Stimulated activated CD4-positive, alpha-beta T cell treated with anti-CD3 and anti-CD28 coated beads, Interleukin-4, amount 100 ng/mL, for 4 hours (primary cell): ENCODE measurements at places on chromosomes 2 and 18.
A peak's percentile ranks its signal among the peaks of the same experiment; 100 is the strongest.

- no peak for DNase-seq
Observed at GRCh38 chr2:163877316-163877715, 141.5 kb upstream of the FIGN start.

- DNase-seq, result no peak
Observed at GRCh38 chr2:149767516-149767974, 180.0 kb upstream of the MMADHC start.

DNA sequence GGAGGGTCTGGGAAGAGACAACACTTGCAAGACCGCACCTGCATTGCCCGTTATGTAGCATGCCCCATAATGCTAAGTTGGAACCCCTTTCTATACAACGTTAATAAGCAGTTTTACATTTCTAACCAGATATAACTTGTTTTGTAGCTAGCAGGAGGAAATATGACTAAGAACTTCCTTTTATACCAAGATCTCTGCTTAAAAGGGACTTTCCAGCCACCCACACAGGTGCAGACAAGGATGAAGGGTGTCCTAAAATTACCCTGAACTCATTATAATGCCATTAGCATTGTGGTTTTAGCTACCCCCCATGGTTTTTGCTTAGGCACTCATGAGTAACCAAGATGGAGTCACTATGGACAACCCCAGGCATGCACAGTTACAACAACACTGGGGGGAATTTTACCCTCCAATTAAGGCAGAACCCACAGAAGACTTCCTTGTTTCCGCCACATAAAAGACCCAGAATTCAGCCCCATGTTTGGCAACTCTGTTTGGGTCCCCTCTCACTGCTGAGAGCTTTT is 362.8 kb downstream of the CBLN2 start:
- no peak for DNase-seq

GRCh38 chr2:190582736-190583506 is 48.4 kb upstream of the NEMP2 start:
- DNase-seq, result no peak

GRCh38 chr2:240701736-240702639 is 10.3 kb downstream of the AQP12A start:
- DNase-seq, result no peak

- DNase-seq, result no peak
Observed at GRCh38 chr2:2876331-2877221, 501.0 kb downstream of the EIPR1 start.

- DNase-seq, result no peak
Observed at GRCh38 chr18:46575851-46576250, 81.2 kb downstream of the LOXHD1 start.

DNA sequence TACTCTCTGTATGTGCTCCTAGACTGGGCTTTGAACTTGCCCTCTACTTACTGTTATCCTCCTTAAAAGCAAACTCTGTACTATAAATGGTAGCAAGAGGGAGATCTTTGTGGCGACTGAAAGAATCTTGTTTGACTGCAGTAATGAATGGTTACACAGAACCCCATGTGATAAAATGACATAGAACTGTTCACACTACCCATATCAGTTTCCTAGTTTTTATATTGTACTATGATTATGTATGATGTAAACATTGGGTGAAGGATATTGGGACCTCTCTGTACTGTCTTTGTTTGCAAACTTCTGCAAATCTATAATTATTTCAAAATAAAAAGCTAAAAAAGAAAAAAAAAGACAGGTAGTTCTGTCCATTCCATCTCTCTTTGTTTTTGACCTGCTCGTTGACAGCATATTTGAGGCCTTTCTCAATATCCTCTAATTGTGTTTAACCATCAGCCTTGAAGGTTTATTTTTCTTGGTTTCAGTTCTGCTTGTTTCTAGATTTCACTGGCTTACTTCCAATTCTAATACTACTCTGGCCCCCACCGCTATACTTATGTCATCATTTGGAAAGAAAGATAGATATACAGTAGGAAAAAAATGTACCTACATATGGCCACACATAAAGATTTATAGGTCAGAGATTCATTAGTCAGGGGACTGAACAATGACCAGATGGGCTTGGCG is 79.2 kb upstream of the MYO3B start:
- DNase-seq, result no peak

- DNase-seq, result no peak
Observed at GRCh38 chr2:152046940-152047339, 51.9 kb downstream of the CACNB4 start.

GRCh38 chr2:200603972-200604371 is 18.2 kb downstream of the AOX1 start:
- no peak for DNase-seq

- DNase-seq, result no peak
Observed at GRCh38 chr2:2484301-2484700, 153.2 kb upstream of the MYT1L start.

GRCh38 chr2:57373530-57373929 is 673.1 kb upstream of the VRK2 start:
- DNase-seq, result no peak

DNA sequence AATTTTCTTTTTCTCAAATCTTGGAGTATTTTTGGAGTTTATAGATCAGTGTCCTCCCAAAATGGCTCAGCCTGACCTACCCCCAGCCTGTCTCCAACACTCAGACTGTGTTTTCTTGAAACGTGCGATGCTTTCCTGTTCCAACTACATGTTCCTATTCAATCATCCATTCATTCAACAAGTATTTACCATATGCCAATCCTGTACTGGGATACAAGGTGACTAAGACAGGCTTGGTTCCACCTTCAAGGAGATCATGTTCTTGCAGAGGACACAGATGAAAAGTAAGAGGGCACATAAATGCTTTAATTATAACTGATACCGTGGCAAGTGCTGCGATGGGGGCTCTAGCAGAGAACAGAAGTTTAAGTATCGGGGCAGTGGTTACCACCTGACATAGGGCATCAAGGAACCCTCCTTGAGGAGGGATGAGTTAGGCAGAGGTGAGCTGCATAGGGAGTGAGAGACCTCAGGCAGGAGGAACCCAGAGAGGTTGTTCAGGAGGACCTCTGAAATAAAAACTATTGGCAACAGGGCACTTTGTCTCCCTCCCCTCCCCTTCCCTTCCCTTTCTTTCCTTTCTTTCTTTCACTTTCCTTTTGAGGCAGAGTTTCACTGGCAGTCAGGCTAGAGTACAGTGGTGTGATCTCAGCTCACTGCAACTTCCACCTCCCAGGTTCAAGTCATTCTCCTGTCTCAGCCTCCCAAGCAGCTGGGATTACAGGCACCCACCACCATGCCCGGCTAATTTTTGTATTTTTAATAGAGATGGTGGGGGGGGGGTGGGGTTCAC is 469.0 kb downstream of the EPHA4 start:
- DNase-seq, result no peak

DNA sequence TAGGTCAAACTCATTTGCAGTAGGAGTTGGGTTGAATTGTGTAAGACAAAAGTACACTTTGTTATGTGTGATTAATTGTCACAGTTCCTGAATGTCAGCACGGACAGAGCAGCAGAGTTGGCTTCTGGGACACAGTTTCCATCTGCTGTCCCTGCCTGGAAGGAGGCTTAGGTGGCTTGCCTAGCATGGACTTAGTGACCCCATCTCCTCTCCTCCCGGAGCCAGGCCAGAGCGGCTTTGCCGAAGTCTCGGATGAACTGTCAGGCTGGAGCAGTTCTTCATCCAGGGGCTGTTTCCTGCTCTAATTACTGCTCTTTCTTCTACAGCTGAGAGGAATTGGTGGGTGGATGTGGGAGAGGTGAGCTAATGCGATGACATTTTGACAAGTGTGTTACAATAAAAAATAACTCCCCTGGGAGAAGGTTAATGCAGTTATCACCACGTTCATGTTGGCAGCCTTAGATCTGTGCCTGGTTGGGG is 102.0 kb downstream of the SH3RF3 start:
- DNase-seq, result no peak

DNA sequence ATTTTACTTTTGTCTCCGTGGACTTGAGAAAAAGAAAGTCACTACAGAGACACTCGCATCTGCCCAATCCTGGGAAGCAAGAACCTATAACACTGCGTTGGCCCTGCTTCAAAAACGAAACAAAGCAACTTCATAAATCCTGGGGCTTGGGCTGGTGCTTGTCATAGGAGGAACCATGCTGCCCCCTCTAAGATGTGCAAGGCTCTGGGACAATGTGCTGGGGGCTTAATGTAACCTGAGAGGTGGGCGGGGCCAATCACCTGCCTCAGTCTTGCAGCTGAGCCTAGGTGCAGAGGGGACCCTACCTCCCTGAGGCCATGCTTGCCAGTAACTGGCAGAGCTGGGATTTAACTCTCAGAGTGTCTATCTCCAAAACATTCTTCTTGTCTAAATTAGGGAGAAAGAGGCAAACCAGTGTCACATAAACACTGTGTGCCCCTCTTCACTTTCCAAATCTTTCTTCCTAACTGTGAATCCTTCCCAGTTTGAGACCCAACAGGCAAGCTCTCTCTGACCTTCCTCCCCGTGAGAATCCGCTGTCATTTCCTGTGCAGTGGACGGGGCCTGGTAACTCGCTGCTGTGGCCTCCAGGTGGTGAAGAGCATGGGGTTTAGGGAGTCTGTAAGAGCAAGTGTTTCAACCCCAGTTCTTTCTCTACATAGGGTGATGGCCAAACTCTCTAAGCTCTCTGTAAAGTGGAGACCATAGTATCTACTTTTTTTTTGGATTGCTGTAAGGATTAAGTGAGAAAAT is 115.1 kb downstream of the ACKR3 start:
- DNase-seq, result no peak

GRCh38 chr2:105099153-105099552 is 61.3 kb downstream of the MRPS9 start:
- DNase-seq, result no peak

DNA sequence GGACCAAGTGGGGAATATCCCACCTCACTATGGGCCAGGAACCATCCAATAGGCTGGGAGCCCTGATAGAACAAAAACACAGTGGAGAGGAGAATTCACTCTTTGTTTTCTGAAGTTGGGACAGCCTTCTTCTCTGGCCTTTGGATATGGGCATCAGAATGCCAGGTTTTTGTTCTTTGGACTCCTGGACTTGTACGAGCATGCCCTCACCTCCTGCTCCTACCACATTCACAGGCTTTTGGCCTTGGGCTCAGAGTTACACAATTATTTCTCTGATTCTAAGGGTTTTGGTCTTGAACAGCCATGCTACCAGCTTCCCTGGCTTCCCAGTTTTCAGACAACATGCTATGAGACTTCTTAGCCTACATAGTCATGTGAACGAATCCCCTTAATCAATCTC is 732.9 kb upstream of the VRK2 start:
- no peak for DNase-seq

DNA sequence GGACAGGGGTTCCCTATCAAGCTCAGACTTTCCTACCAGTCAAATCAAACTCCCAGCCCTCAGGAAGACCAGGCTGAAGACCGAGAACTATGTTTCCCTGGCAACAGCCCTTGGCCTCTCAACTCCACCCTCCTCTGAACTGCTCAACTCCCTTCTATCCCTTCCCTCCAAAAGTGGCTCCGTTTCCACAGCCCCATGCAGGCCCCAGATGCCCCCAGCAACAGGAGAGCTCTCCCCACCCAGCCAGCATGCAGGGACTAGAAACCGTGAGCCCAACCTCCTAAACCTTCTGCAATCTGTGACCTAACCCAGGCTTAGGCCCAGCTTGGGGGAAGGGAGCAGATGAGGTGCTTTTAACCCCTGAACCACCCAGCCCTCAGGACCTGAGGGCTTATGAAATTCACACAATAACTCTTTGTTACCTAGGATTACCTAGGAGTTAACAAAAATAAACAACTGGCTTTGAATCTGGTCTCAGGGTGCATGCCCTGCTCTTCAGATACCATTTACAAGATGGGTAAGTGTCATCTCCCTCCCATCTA is 87.2 kb downstream of the BCL11A start:
- DNase-seq, result no peak

- no peak for DNase-seq
Observed at GRCh38 chr2:55430211-55430975, 10.7 kb upstream of the CCDC88A start.

GRCh38 chr2:42044939-42045338 is 2.9 kb upstream of the PKDCC start:
- DNase-seq, result no peak

DNA sequence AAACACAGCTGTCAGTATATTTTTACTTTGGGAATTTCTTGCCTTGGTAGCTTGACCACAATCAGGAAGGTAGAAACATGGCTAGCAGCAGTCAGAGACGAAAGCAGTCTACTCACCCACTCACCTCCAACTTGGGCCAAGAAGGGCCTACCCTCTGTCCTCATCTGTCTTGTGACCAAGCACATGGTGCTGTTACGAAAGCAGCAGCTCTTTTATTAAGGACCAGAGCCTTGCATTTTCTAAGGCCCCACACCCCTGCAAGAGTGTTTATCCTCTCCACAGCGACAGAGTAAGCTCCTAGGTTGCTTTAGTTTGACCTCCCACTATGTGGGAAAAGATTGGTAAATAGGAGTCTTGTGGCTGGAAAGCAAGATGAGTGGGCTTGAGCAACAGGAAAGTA is 31.3 kb upstream of the MSTN start:
- DNase-seq, result no peak

DNA sequence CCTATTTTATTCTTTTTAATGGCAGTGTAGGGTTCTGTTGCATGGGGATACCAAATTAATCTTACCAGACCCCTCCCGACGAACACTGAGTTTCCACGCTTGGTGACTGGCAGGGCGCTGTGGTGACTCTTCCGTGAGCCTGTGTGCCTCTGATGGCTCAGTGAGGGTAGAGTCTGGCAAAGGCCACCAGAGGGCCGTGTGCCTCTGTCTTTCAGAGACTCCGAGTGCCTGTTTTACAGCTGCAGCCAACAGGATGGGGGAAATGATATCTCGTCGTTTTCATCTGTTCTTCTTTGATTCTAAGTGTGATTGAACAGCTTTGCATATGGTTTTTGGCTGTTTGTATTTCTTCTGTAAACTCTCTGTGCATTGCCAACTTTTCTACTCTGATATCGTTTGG is 99.8 kb downstream of the ZNF236 start:
- DNase-seq, result peak; percentile 23

DNA sequence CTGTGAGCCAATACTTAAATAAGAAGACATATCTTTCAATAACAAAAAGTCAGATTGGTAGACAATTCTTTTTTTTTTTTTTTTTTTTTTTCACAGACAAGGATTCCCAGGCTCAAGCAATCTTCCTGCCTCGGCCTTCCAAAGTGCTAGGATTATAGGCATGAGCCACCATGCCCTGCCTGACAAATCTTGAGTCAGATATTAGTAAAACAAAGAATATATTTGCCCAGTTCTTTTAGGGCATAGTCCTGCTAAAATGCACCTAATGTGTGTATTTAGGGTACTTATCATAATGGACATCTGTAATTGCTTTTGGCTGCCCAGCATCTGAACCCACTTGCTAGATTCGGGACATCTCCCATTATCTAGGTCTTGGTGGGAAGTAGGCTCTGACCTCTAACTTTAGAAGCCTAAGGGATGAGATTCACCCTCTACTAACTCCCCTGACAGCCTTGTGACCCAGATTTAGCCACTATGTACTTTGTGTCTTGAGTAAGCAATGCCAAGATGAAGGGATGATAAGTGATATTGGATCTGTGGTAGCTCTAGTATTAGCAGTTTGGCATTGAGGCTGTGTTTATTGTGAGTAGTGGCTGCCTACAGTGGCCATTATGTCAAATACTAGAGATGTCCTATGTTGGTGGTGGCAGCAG is 18.5 kb upstream of the PSME4 start:
- DNase-seq, result no peak

GRCh38 chr2:205730701-205731582 is 48.6 kb downstream of the NRP2 start:
- no peak for DNase-seq
